ENCODE measurements at places on chromosomes 16 and 17.

DNA sequence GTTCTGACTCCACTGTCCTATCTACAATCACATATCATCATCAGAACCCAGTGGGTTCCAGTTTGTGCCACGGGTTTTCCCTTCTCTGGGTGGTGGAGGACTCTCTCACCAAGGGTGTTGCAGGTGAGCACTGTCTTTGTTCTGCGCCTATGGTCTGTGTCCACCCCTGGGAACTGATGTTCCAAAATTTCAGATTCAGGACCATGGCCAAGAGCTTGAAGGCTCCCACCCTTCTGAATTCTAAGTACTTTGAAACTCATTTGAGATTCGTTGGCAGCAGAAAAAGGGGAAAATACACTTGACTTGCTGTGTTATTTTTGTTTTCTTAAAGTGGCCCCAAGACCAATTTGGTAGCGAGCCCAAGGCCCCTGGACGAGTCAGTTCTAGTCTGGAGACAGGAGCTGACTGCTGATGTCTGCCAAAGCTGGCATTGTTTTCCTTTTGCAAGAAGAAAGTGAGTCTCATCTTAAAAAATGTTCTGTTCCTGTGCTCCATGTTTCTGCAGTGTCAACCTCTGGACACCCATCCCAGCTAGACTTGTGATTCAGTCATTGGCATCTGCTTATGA, 310.9 kb downstream of the HAPSTR1 start:
- no peak for DNase-seq

GRCh38 chr17:51527225-51527982, 267.1 kb downstream of the UTP18 start:
- no peak for DNase-seq

- DNase-seq, result no peak
Measured at GRCh38 chr16:79850348-79850747, 249.8 kb upstream of the MAF start.

GRCh38 chr17:76264425-76264754, 758 bp upstream of the UBALD2 start:
- no peak for DNase-seq

DNA sequence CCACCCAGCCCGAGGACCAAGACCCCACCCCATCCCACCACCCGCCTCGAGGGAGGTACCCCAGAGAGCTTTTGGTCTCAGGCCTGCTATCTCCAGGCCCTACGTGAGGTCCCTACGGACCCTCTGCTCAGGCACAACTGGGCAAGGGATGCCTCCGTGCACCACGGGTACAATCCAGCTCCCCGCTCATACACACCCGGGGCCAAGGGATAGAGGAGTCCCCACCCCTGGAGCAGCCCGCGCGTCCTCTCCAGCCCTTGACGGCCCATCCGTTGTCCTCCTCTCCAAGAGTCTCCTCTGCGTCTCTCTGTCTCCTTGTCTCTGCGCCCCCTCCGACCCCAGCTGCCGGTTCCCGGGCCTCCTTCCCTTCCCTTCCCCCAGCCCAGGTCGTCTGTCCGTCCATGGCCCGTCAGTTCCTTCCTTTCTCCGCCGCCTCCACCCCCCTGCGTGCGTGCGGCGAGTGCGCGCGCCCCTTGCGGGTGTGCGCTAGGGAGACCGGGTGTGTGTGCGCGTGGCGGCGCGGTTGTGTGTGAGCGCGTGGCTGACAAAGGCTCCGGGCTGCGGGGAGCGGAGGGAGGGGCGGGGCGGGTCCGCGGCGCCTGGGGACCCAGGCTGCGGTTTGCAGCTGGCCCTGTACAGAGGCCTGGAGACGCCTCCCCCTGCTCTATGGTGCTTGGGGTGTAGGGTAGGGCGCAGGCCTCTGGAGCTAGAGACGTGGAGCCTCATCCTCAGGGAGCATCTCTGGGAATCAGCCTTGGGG, 930 bp downstream of the SPNS2 start:
- DNase-seq, result no peak

DNA sequence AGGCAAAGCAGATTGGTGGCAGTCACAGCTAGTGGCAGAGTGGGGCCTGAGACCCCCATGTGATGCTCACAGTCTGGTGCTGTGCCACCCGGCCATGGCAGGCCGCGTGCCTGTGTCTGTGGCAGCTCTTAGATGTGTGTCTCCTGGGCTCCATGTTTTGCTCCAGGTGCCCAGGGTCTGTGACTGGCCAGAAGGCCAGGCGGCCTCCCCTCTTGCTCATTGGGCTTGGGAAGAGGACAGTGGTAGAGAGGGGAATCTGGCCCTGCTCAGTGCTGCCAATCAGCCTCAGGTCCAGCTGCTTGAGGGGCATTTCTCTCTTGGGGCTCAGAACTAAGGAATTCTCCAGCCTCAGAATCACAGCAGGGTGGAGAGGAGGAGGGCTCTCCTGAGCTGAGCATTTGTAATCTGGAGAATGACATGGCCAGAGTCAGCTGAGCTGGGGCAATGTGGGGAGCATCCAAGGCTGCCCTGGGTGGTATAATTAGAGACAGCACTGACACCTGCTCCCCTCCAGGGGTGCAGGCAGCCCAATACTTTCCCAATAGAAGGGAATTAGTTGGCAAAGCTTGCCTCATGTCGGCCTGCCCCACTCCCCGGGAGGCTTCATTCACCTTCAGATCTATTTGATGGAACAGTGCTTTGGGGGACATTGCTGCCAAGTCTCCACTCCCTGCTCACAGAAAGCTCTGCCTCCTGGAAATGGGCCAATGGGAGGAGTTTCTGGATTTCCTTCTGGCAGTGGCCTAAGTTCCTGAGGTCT, 2.7 kb upstream of the LASP1NB start:
- DNase-seq, result no peak

GRCh38 chr16:12900599-12901203, 697 bp upstream of the SHISA9 start:
- DNase-seq, result no peak
